ENCODE measurements at places on chromosomes 5 and 9. TPM values are rescaled to one million over a fixed set of nuclear protein-coding genes. Genes with fewer than 3 reads are reported as not detected.

DNA sequence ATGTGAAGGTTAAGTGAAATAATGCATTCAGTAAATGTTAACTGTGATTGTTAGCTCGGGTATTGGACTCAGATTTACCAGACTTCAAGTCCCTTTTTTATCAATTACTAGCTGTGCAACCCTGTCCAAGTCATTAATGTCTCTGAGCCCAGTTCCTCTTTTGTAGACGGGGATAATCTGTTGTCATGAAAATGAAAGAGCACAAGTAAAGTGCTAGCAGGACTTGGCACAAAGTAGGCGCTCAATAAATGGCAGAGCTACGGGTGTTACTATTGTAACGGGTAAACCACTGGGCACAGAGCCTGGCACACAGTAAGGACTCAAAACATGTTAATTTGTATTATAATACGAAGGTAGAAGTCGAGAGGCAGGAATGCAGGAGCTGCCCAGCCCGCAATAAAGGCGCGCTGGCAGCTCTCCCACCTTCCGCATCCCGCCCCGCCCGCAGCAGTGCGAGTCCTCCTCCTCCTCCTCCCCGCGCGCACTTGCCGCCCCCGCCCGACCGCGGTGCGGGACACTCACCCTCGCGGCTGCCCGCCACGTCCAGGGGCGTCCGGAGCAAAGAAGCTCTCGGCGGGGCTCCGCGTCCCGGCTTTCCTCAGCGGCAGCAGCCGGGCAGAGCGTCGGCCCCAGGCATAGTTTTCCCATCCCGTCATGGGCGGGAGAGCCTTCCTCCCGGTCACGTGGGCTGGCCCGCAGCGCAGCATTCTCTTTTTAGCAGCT lies at the start of gene C1QTNF2:
Gene C1QTNF2, minus strand, starts transcription at position 637 of the 723 bp plus-strand sequence. CDS start 15,615 bp downstream, outside the sequence.
- H3K27me3 ChIP-seq = no peaks in the 10 kb centered on the region
- peak within 1 kb of the TSS; percentile 65 for H3K27ac ChIP-seq
- DNase-seq = peak; percentile 63
- H3K4me3 ChIP-seq = peak within 1 kb of the TSS; percentile 67
- H3K4me1 ChIP-seq = peaks cover 8% of the 10 kb centered on the region

- H3K27ac ChIP-seq = no peak overlapping the region
- DNase-seq = no peak
- H3K36me3 ChIP-seq = no peaks in the 10 kb centered on the region
- H3K27me3 ChIP-seq = no peaks in the 10 kb centered on the region
These were observed 711.0 kb upstream of the CTNND2 start for GRCh38 chr5:12615141-12615820.

DNA sequence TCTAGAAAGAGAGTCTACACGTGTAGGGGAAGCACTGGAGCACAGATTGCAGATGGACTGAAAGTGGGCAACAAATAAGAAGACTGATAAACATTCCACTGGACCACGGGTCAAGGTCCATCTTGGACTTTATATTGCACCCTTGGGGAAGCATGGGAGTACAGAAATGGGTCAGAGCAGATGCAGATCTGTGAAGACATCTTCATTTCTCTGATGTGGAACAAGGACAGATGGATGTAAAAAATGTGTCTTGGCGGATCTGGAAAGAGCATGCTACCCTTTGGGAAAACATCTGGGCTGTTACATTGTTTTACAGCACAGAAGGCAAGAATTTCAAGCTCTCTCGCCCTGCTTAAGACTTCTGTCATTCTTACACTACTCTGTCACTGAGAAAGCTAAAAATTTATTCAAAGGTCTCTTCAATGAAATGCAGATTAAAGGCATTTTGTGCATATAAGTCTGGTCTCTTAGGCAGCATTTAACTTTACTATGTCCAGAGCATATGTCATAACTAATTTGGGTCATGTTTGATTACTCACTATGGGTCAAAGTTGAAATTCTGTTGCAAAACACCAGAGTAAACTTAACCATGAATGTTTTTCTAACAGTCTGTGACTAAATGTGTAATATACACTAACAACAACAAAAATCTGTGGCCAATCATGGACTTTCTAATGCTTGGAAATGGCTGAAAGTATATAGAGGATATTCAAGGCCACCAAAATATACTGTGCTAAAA lies 756.4 kb upstream of the DMAC1 start:
- no peaks in the 10 kb centered on the region for H3K36me3 ChIP-seq
- DNase-seq = peak; percentile 84
- H3K4me1 ChIP-seq = no peaks in the 10 kb centered on the region
- H3K27me3 ChIP-seq = no peaks in the 10 kb centered on the region

- H3K4me1 ChIP-seq = no peaks in the 10 kb centered on the region
- peak; percentile 79 for DNase-seq
- no peaks in the 10 kb centered on the region for H3K27me3 ChIP-seq
- no peak overlapping the region for H3K4me3 ChIP-seq
- no peak overlapping the region for H3K27ac ChIP-seq
- peaks cover 2% of the 10 kb centered on the region for H3K36me3 ChIP-seq
These were observed 18.4 kb downstream of the ZNF346 start for GRCh38 chr5:177040814-177041420.

DNA sequence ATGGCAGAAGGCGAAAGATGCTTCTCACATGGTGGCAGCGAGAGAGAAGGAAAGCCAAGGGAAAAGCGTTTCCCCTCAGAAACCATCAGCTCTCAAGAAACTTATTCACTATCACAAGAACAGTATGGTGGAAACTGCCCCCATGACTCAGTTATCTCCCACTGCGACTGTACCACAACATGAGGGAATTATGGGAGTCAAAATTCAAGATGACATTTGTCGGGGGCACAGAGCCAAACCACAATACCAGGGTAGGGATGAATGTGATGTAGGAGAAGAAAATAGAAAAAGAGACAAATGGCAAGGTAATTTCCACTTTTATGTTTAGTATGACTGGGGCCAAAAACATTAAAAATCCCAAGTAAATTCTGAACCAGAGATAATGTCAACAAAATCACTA lies 216.8 kb downstream of the TRIM36 start:
- no peaks in the 10 kb centered on the region for H3K27me3 ChIP-seq
- no peak for DNase-seq
- H3K4me3 ChIP-seq = no peak overlapping the region

- H3K36me3 ChIP-seq = no peaks in the 10 kb centered on the region
- H3K27ac ChIP-seq = no peak overlapping the region
- no peak overlapping the region for H3K4me3 ChIP-seq
- H3K27me3 ChIP-seq = no peaks in the 10 kb centered on the region
These were observed 18.6 kb upstream of the TJP2 start for GRCh38 chr9:69155341-69156030.

DNA sequence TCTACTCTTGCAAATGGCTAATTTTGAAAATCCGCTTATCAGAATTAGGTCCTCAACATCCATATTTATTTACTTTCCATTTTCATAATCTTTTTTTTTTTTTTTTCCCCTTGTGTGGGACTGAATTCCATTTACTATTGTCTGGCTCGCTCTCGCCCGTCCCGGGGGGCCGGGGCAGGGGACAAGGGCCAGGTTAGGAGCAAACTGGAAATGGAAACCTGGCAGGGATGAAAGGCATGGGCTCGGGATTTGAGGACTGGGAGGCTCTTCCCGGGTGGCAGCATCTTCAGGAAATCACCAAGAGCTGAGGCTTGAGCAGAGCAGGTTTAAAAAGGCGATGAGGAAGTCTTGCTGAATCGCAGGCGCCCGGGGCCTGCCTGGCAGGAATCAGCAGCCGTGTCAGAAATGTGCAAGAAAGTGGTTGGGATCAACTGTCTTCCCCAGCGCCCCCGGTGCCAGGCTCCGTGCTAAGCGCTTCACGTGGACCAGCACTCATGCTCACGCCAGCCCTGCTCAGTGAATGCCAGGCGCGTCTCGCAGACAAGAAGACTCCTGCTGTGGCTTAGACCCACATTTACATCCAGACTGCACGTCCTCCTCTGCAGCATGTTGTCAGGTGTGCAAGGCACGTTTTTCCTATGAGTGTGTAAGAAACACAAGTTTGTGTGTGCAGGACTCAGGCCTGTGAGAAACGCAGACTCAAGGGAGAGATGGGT lies 66.3 kb upstream of the UNC5A start:
- no peaks in the 10 kb centered on the region for H3K4me1 ChIP-seq
- H3K27me3 ChIP-seq = peaks cover 64% of the 10 kb centered on the region
- no peaks in the 10 kb centered on the region for H3K36me3 ChIP-seq
- DNase-seq = no peak
- H3K27ac ChIP-seq = no peak overlapping the region
- H3K4me3 ChIP-seq = no peak overlapping the region

Gene COX7C
- polyA plus RNA-seq = 537 TPM
